Right cardiac atrium (tissue), 5 donors: ENCODE measurements at places on chromosomes 5 and 9. TPM values are rescaled to one million over a fixed set of nuclear protein-coding genes. Genes with fewer than 3 reads are reported as not detected.

TAF11L6 gene
- not detected for polyA plus RNA-seq

- DNase-seq = peak; percentile 48
These were observed 57.0 kb downstream of the SECISBP2 start for GRCh38 chr9:89375191-89375760.

GRCh38 chr9:100197553-100197952, 98.5 kb downstream of the INVS start:
- no peak for DNase-seq

GRCh38 chr5:157266286-157267007, 524 bp downstream of the CYFIP2 start:
- peak; percentile 70 for DNase-seq

DNA sequence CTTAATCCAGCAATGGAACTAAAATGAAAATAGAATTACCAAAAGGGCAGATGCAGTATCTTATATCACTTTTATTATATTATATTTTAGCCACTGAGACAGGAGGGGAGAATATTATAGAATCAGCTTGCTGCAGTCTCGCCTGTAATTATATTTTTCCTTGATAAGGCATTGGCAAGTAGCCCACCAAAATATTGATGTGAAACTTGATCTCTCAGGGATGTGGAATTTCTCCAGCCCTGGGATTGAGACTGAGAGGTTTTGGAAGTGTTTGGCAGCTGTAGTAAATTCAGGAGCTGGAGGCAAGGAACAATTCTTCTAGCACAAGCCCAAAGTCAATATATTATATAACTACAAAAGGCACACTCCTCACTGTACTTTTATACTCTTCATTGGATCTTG, 142.1 kb upstream of the ADAMTSL1 start:
- DNase-seq = no peak

GRCh38 chr5:150763023-150763769, 4.4 kb upstream of the DCTN4 start:
- DNase-seq = peak; percentile 73

DNA sequence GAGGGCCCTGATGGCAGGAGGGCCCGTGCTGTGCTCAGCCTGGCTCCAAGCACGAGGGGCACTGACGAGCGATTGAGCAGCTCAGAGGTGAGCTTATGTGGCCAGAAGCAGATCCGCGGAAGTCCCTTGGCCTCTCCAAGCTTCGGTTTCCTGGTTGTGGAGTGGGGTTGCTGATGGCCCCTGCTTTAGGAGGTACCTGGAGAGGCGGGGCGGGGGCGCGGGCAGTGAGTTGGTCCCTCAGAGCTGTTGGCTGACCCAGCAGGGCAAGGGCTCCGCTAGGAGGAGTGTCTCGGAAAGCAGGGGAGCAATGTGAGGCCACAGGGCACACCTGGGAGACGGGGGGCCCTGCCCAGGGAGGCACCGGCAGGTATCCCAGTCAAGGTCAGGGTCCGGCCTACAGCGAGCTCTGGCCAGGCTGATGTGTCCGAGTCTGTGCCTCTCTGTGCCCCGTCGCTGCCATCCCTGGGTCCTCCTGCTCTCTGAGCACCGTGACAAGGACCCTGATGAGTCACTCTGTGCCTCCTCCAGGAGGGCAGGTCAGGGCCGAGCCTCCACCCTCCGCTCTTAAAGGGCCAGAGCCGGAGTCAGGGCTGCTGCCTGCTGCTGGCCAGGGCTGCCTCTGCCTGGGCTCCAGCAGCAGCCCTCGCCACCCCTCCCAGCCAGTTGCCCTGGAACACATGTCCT, 14.8 kb downstream of the NCS1 start:
- peak; percentile 78 for DNase-seq

DNA sequence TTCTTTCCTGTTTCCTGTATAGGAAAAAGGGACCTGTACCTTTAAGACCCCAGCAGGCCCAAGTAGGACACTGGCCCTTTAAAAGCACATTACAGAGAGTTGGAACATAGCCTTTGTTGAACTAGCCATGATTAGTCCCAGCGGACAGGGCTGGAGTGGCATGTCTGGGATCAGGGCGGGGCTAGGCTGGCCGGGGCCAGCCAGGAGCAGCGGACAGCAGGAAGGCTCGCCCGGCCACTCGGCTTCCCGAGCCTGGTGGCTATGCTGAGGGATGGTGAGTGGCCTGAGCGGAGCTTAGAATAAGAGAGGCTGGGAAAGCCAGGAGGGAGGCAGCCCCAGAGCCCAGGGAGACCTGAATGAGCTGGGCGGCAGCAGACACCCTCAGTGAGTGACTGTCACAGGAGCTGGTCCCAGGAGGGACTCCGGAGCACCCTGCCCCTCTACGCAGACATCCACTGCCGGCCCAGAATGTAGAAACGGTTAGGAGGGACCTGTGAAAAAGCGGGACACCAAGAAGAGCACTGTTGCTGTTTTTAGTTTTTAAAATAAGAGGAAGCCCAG, 92.1 kb downstream of the DAB2IP start:
- peak; percentile 89 for DNase-seq

DNA sequence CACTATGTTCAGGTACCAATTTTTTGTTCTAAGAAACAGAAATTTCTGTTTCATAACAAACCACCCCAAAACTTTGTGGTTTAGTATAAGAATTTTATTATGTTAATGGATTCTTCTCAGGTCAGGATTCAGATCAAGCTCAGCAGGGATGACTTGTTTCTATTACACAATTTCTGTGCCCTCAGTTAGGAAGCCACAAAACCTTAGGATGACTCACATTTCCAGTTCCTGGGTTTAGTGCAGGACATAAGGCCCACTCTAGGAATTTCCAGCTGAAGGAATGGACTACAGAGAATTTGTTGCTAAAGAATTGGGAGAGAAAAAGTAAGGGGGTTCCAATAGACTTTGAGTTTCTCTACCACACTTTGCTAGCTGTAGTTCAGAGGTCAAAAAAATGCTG, 629.3 kb downstream of the ANXA1 start:
- DNase-seq = no peak

DNA sequence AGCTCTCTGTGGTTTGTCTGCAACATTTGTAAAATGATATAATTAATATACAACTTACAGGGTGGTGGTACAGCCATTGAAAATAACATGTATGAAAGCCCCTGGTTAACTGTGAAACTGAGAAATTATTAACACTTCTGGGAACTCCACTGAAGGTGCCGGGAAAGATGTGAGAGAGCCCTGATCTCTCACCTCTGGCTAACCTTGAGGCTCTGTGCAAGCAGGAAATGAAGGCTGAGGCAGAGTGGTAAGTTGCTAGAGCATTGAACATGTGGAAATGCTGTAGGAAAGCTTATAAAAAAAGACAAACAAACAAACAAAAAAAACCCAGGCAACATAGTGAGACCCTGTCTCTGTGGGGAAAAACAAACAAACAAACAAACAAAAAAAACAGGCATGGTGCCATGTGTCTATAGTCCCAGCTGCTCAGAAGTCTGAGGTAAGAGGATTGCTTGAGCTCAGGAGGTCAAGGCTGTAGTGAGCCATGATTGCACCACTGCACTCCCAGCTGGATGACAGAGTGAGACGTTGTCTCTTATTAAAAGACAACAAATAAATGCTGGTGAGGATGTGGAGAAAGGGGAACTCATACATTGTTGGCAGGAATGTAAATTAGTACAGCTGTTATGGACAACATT, 7.5 kb downstream of the CATSPER3 start:
- no peak for DNase-seq

- peak; percentile 70 for DNase-seq
These were observed 980 bp downstream of the COL5A1 start for GRCh38 chr9:134642385-134643181.

- DNase-seq = peak; percentile 92
These were observed 53.1 kb upstream of the DAB2IP start for GRCh38 chr9:121598167-121598964.

- no peak for DNase-seq
These were observed 630.6 kb downstream of the TLE1 start for GRCh38 chr9:81058782-81059181.

GRCh38 chr9:37623267-37623666, 27.5 kb upstream of the FRMPD1 start:
- no peak for DNase-seq

- DNase-seq = no peak
These were observed 720.7 kb upstream of the RIOK2 start for GRCh38 chr5:97903742-97904141.

DNA sequence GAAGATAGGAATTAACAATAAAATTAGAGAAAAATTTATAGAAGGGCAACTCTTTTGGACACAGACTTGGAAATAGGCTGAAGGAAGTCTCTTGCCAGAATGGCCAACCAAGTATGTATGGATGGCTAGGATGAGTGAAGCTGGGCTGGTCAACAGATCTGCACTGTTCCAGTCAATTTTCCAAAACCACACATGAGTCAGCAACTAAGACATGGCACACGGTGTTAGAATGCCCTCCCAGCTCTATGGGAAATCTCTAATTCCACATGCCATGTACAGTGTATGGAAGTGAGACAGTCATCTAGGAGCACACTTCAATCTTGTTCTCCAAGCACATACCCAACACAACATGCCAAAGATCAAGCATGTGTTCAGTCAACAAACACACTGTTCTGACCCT, 129.6 kb downstream of the GLIS3 start:
- DNase-seq = no peak
